ENCODE measurements at places on chromosomes 4 and X.

GRCh38 chr4:173370130-173370476 lies 651 bp upstream of the SAP30 start:
- H3K4me3 ChIP-seq, result peak overlapping the region; percentile 98
- peaks cover 20% of the 10 kb centered on the region for H3K36me3 ChIP-seq
- no peaks in the 10 kb centered on the region for H3K27me3 ChIP-seq
- H3K27ac ChIP-seq, result peak overlapping the region; percentile 99

DNA sequence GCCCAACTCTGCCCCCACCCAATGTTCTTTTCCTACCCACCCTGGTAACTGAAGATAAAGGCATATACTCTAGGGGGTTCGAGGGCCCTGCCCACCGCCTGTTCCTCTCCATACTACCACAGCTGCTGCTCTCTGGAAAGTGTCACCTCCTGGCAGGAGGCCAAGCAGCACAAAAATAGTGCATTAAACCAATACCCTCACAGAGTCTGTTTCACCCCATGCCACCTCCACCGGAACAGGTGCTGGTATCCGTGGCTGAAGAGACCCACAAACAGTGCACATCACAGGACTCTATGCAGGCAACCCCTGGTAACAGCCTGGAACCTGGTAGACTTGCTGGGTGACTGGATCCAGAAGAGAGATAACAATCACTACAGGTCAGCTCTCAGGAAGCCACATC lies 85.1 kb upstream of the CTSO start:
- no peaks in the 10 kb centered on the region for H3K27me3 ChIP-seq
- H3K4me3 ChIP-seq, result no peak overlapping the region
- no peaks in the 10 kb centered on the region for H3K36me3 ChIP-seq
- H3K27ac ChIP-seq, result no peak overlapping the region
- DNase-seq, result no peak

GRCh38 chrX:154809939-154810665 lies 4.8 kb upstream of the MPP1 start:
- no peak for DNase-seq
- peaks cover 14% of the 10 kb centered on the region for H3K27me3 ChIP-seq
- H3K4me3 ChIP-seq, result no peak overlapping the region
- no peaks in the 10 kb centered on the region for H3K36me3 ChIP-seq

GRCh38 chrX:69615342-69615741 lies 571 bp upstream of the EDA start:
- H3K4me1 ChIP-seq, result peaks cover 3% of the 10 kb centered on the region
- no peak for DNase-seq
- H3K36me3 ChIP-seq, result no peaks in the 10 kb centered on the region
- H3K4me3 ChIP-seq, result peak overlapping the region; percentile 35
- H3K27me3 ChIP-seq, result peaks cover 36% of the 10 kb centered on the region

- no peaks in the 10 kb centered on the region for H3K27me3 ChIP-seq
- no peak overlapping the region for H3K4me3 ChIP-seq
- no peaks in the 10 kb centered on the region for H3K4me1 ChIP-seq
- no peaks in the 10 kb centered on the region for H3K36me3 ChIP-seq
- H3K27ac ChIP-seq, result no peak overlapping the region
Observed at GRCh38 chr4:137307806-137308205, 224.5 kb downstream of the PCDH18 start.
